Right forelimb (tissue), 1 donor: ENCODE measurements at places on chromosomes 7 and 10.

- DNase-seq: no peak
These were observed 99.3 kb downstream of the FAM53B start for GRCh38 chr10:124644771-124645415.

DNA sequence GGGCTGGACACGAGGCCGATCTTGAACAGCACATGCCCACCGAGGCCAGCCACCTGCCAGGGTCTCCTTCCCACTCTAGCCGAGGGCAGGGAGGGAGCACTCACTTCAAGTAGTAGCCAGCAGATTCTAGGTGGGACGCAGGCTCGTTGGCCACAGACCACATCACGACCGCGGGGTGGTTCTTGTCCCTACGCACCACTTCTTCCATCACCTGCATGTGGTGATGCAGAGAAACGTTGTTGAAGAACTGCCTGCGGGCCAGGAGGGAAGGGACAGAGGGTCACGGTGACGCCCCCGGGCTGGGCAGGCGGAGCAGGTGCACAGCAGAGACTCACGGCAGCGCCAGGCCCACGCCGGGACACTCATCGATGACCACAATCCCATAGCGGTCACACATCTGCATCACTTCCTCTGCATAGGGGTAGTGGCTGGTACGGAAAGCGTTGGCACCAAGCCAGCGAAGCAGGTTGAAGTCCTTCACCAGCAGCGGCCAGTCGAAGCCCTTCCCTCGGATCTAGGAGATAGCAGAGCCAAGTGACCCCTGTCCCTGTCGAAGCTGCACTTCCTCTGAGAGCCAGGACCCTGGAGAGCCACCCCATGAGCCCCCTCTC is 7.7 kb downstream of the GUSB start:
- no peak for DNase-seq

- DNase-seq: peak; percentile 85
These were observed 983 bp downstream of the FZD8 start for GRCh38 chr10:35640951-35641675.

- no peak for DNase-seq
These were observed 1.7 kb downstream of the COL28A1 start for GRCh38 chr7:7533831-7534430.

DNA sequence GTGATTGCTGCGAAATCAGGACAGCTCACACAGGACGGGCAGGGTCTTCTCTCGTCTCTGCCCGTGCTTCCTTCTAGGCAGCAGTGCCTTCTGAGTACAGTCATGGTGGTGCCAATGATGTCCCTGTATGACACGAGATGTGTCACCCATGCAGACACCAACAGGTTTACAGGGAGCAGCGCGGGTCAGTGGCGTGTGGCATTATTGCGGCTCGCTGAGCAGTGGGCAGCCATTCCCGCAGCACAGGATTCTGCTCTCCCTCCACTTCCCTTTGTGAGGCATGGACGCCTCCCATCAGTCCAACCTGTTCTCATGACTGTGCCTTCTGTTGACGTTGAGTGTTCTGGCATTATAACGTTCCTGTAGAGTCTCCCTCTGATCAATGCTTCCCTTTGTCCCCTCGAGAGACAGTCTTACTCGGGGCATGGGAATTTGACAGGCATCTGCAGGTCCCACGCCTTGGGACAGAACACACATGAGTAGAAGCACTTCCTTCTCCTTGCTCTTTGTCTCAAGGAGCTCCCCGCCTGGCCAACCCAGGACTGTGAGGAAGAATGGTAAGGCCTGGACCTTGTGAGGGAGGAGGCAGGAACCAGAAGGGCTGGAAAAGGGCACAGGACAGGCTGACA is 219.5 kb downstream of the PAXIP1 start:
- DNase-seq: no peak

DNA sequence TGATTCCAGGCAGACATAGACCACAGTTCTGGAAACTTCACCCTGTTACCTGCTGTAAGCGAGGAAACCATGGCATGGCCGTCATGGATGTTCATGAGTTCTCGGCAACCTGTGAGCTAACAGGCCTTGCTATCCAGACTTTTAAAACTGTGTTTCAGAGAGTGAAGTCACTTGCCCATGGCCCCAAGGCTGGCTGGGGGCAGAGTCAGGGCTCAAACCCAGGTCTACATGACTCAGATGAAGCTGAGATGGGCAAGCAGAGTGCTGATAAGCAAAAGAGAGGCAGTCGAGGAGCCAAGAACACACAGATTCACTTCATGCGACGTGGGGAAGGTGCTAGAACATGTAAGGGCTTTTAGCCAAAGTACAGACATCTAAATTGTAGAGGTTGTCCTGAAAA is 31.5 kb downstream of the C10orf53 start:
- no peak for DNase-seq

DNA sequence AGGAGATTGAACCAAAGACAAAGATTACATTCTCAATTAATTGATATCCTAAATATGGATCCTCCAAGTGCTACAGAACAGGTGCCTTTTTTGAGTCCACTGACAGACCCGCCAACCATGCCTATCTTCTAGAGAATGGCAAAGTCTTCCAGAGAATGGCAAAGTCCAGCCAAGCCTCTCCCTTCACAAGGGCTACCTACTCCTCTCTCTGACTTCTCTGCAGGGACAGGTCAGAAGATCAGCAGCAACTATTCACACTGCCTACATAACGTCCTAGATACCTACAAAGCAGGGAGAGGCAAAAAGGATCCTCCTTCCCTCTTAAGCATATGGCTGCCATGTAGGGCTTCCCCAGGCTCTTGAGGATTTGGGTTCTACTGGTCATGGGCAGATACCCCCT is 12.4 kb downstream of the UBE2H start:
- no peak for DNase-seq

DNA sequence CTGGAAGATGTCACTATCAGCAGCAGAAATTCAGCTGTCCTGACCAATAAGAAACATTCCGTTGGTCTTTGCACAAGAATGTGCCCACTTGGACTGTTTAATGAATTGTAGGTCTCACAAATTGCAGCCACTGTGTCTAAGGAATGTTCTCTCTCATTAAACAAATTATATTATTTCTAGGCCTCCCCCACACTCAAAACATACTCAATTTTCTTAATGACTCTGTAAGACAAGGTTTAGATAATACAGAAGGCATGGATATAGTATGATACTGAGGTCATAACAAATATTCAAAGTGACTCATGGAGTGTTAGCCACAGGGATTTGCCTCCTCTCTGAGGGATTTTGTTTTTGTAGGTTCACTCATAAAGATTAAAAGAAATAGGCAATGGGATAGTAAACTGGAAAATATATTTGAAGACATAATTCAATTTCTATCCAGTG is 197.5 kb downstream of the PTN start:
- no peak for DNase-seq

DNA sequence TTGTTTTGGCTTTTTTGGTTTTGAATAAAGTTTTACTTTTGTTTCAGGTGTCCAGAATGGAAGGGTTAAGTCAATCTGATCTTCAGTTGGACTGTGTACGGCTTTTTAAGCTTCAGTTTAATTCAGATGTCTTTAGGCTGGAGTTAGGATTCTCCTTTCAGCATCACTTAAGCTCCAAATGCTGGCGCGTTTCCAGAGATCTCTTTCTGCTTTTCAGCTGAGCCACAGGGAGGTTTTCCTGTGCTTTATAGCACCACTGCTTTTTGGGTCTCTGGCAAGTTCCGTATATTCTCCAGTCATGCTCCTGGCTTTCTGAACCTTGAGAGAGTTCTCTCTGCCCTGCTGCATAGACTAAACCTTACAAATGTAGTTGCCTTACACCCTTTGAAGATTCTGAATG is 60.0 kb downstream of the VTI1A start:
- no peak for DNase-seq
